ENCODE measurements at places on chromosomes 11 and 22.

DNA sequence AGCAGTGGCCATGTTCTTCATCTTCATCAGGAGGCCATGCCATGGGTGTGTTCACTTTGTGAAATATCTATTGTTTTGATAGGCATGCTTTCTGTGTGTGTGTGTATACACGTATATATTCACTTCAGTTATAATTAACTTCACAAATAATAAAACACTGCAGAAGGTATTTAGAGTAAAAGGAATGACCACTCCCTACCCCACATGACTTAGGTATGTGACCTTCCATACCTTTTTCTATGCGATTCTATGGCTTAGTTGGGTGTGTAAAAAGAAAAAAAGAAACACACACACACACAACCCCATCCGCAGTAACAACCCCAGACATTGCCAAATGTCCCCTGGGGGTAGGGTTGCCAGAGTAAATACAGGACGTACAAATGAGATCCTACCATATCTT is 72.0 kb downstream of the CYTH4 start:
- no peak for DNase-seq

GRCh38 chr22:43474161-43475101 is 62.6 kb downstream of the MPPED1 start:
- DNase-seq: no peak

GRCh38 chr11:25943777-25944661 is 387.9 kb upstream of the ANO3 start:
- no peak for DNase-seq

DNA sequence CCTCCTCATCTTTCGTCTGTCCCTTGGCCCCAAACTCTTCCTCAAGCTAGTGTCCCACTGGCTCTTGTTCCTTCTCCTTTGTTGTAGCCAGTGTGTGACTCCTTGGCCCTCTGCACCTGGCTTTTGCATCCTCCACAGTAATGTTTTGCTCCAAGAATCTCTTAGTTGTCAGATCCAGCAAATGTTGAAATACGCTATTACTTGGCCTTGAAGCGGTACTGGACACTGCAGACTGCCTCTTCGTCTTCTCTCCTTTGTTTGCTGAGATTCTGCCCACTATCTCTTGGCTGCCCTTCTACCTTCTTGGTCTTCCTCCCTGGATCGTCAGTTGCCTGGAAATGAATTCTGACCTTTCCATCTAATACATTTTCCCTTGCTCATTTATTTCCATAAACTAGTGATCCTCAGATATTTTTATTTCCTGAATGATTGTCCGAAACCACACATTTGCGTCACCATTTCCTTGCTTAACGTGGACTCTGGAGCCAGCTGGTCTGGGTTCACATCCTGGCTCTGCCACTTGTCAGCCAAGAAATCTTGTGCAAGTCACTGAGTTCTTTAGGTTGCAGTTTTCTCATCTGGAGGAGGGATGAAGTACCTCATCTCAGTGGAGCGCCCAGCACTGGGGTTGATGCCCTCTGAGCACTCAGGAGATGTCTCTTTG is 113.6 kb downstream of the LDLRAD3 start:
- DNase-seq: no peak

DNA sequence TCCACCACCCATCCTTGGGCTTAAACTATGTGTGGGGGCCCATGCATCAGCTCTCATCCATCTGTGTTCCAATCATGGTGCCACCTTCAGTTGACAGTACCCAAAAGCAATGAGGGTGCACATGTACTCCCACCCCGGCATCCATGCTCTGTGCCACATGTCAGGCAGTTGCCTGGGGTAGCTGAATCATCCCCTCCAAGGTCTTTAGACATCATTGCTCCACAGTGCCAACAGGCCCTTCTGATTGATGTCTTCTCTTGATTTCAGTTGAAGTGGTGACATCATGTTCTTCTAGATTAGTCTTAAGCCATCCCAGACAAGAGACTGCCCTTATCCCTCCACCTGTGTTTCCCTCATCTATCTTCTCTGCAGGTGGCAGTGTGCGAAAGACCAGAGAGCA is 42.5 kb downstream of the TMPRSS5 start:
- DNase-seq: no peak

DNA sequence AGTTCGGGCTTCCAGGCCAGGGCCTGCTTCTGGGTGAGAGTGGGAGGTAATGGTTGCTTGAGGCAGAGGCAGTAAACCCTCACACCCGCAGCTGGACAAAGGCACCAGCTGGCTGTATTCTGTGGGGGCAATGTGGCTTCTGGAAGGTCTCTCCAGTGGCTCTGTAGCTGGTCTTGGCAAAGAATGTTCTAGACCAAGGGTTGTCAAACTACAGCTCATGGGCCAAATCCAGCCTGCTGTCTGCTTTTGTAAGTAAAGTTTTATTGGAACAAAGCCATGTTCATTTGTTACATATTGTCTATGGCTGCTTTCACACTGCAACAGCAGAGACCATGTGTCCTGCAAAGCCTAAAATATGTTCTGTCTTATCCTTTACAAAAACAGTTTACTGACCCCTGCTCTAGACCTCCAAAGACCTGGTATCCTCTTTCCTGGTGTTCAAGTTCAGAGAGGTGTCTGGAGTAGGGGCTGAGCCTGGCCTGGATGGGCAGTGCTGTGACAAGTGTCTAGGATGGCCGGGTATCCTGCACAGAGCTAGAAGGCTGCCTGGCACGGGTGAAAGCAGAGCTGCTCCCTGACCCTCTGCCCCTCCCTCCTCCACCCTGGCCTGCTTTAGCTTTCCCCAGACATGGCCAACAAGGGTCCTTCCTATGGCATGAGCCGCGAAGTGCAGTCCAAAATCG is 3.4 kb downstream of the TAGLN start:
- DNase-seq: no peak

GRCh38 chr11:93921695-93922468 is 71.5 kb upstream of the VSTM5 start:
- peak; percentile 61 for DNase-seq

GRCh38 chr11:1341928-1342524 is 32.6 kb upstream of the TOLLIP start:
- no peak for DNase-seq

GRCh38 chr22:48578138-48579042 is 1249.3 kb downstream of the BRD1 start:
- no peak for DNase-seq

GRCh38 chr22:17064498-17065100 is 20.2 kb upstream of the IL17RA start:
- DNase-seq: no peak

DNA sequence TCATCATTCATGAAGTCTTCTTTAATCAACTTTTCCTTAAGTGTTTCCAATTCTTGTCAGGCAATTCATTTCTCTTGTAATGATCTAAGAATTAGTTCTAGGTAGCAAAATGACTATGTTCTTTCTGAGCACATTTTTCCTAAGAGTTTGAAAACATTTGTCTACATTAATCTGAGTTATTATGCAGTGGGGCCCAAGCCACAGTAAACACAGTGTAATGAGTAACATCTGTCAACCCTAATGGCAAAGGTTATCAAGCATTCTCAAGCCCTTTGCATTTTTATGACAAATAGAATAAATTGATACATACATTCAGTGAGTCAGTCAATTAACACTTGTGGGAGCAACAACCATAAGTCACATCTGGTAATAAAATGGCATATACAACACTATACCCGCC is 106.7 kb upstream of the ZC3H12C start:
- no peak for DNase-seq

- DNase-seq: no peak
Observed at GRCh38 chr22:48376428-48376827, 1451.2 kb downstream of the BRD1 start.

- DNase-seq: no peak
Observed at GRCh38 chr11:47388697-47389576, 10.6 kb upstream of the SPI1 start.

- no peak for DNase-seq
Observed at GRCh38 chr11:60118338-60118737, 29.9 kb downstream of the MS4A2 start.

- DNase-seq: no peak
Observed at GRCh38 chr22:47587861-47588577, 825.6 kb downstream of the TBC1D22A start.

DNA sequence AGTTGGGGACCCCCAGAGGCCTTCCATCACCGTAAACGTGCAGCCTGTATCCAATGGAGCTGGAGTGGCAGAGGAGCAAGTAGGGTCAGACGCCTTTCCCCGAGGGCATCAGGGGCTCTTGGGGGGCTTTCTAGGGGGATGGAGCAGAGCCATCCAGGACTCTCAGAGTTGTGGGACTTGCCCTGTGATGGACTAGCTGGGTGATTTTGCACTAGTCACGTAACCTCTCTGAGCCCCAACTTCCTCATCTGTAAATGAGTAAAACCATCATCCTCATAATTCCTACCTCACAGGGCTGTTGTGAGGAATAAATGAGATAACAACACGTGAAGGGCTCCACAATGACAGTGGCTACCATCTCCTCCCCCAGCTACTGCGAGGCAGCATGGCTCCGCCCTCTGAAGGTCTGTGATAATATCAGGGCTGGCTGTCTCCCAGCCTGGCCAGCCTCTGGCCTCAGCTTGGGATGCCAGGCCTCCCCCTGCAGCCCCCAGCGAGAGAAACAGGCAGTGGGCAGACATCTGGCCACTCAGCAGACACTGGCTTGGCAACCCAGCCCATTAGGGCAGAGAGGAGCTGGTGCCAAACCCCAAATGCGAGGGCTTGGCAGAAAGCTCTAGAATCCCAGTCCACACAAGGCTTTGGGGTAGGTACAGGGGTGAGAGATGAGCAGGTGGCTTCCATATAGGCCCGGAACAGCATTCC is 6.7 kb downstream of the USP2 start:
- no peak for DNase-seq

- no peak for DNase-seq
Observed at GRCh38 chr11:72243173-72244059, 560 bp downstream of the PHOX2A start.

DNA sequence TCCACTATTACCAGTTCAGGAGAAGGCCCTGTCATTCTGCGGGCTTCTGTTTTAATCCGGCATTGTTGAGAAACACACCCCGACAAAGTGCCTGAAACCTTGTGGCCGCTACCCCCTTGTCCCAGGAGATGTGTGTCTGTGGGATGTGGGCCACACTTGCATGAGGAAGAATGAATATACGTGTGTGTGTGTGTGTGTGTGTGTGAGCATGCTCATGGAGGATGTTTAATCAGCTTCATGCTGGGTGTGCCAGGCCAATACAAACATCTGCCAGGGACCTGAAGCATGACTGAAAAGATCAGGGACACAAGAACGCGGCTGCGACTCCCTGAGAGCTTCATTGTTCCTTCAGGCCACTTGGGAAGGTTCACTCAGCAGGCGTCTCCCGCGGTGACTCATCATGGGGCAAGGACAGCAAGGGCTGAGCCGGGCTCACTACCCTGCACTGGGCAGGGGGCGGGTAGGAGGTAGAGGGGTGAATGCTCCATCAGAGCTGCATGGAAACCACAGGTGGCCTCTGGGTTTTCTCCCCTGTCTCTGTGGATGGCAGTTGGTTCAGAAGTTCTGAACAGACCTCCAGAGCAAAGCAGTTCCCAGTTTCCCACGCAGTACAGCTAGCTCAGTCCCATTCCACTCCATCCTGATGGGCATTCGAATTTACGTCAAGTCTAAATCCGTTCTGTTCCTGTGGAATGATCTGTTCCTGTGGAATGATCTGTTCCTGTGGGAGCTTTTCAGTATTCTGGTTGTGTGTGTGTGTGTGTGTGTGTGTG is 7.0 kb upstream of the MALAT1 start:
- DNase-seq: peak; percentile 91

DNA sequence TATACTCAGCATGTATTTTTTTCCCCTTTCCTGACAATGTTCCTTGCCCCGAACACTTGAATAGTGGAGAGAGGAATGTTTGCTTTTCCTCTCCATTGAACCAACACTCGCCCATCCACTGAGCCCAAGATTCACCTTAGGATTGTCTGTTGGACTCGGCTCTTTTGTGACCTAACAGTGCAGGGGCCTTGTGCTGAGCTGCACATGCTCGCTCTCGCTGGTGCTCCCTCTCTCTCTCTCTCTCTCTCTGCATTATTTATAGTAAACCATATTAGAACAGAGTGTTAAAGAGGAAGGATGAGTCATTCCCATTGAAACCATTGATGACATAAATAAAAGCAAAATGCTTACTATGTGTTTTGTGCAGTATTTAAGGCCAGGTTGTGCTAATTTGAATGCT is 20.7 kb downstream of the ZBTB16 start:
- DNase-seq: no peak

DNA sequence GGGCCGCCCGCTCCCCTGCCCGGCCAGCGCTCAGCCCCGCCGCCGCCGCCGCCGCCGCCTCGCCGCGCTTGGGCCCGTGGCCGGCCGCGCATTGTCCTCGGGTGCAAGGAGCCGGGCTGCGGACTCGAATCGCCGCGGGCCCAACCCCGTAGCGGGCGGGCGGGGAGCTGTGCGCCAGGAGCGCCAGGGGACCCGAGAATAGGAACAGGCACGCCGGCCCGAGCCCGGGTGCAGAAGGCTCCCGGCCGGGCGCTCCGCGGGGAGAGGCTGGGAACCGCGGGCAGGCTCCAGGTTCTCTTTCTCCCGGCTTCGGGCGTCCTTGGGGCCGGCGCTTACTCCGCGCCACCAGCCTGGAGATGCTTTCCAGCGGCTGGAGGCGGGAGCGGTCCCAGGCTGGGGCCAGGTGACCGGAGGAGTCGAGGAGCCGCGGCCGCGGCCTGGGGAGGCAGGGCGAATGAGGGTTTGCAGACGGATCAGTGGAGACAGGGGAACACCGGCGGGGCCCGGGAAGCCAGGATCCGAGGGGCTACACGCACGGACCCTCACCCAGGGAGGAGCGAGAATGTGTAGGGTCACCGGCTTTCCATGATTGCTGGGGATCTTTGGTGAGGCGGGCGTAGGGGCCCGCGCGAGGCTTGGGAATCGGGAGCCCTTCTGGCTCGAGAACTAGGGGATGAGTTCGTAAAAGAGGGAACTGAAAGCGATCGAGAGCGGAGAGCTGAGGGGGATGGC is 726 bp downstream of the PKNOX2 start:
- peak; percentile 31 for DNase-seq

DNA sequence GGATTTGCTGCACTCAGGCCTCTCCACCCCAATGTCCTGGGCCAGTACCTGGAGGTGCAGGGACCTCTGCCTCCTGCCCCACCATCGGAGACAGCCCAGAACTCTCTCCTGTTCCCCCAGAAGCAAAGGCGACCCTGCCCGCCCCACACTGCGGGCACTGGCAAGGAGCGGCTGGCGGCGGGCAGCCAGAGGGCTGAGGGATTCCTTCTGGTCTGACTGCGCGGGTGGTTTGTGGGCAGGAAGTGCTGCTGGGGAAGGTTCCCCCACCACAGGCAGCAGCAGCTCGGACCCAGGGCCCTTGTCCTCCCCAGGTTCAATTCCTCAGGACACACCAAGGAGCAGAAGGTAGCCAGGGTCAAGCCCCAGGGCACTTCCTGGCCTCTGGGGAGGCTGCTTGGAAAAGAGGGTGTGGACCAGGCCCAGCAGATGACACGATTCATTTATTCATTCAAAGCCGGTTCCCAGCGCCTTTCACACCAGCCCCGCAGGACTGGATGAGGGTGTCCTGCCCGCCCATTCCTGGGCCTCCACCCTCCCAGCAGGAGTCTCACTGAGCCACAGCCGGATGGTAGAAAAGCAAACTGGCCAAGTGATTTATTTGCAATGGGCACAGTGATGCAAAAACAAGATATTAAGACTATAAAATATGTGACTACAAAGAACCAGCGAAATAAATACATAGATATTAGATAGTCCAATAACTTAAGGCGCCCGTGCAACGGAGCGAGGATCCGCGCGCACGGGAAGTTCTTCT is 1.2 kb downstream of the PHLDA2 start:
- DNase-seq: no peak

All from NCI-H1092 (cell line).